ENCODE measurements at places on chromosomes 11 and 22.

GRCh38 chr11:117945047-117945810 lies 16.0 kb upstream of the TMPRSS13 start:
- DNase-seq, result no peak

DNA sequence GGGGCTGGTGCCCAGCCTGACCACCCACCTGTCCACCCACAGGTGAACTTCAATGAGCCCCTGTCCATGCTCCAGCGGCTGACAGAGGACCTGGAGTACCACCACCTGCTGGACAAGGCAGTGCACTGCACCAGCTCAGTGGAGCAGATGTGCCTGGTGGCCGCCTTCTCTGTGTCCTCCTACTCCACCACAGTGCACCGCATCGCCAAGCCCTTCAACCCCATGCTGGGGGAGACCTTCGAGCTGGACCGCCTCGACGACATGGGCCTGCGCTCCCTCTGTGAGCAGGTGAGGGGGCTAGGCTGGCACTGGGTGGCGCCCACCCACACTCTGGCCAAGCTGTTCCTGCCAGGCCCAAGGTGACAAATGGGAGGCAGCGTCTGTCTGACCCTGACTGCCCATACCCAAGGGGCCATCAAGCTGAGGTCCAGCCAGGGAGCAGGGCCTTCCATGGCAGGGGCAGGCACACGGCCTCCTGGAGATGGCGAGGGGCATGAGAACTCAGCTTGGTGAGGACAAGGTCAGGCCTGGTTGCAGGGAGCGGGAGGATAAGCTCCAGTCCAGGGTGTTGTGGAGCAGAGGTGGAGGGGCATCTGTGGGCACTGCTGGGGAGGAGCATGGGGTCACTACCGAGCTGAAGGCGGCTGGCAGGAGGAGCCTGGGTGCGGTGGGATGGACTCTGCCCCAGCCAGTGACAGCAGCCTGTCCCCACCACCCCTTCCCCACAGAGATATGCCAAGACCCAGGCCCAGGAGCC lies 77.7 kb downstream of the MORC2 start:
- peak; percentile 3 for DNase-seq

DNA sequence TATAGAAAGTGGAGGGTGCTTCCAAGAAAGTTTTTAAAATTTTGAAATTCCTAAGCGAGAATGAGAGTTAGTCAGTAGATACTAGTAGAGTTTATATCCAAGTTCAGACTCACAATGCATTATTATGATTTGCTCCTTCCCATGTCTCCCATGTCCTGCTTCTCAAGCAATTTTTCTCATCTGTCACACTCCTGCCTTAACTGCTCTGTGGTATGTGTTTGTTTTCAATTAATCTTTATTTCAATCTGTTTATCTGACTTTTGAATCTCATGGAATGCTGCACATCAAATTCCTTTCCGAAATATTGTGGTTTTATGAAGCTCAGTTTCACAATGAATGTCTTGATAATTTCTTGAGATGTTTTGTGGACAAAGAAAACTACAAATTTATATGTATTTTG lies 18.1 kb downstream of the THY1 start:
- no peak for DNase-seq

- DNase-seq, result no peak
Observed at GRCh38 chr11:60339356-60339755, 12.3 kb downstream of the MS4A6E start.

DNA sequence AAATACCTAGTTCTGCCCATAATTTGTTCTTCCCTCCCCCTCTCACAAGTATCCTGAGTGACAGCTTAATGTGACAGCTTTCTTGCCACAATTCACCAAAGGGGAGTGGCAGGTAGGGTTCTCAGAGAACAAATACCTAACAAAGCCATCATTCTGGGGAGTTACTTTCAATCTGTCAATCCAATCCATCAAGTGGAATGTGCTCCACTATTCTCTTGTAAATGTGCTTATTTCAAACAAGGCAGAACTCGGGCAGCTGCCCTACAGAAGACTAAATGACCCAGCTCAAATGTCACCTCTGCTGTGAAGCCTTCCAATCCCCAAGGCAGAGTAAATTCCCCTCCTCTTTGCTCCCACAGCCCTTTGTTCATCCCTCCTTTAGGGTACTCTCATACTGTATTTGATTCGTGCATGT lies 27.8 kb downstream of the LGR4 start:
- DNase-seq, result no peak

DNA sequence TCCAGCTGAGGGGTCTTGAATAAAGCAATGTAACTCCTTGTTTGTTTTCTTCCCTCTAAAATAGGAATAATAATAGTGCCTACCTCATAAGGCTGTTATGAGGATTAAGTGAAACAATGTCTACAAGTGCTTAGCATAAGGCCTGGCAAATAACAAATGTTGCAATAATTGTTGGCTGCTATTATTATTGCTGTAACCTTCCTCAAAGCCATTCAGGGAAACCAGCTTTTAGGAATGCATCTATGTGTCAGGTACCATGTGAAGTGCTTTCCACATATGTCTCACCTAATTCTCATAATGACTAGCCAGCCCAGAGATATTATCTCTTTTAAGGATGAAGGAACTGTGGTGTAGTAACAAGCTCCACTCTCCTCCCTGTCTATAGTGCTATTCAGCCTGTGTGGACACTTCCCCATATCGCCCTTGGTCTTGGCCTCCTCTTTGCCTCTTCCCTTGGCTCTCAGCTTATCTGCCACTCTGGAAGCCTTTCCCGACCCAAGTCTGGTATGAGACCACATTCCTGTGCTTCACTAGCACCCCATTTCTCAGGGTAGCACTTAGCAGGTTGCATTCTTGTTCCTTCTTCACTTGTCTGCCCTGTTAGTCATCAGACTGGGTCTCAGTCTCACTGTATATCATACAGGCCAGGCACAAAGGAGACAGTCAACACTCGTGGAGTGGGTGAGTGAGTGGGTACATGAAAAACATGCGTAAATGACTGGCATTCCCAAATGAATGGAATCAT lies 23.8 kb downstream of the CSNK2A3 start:
- no peak for DNase-seq

DNA sequence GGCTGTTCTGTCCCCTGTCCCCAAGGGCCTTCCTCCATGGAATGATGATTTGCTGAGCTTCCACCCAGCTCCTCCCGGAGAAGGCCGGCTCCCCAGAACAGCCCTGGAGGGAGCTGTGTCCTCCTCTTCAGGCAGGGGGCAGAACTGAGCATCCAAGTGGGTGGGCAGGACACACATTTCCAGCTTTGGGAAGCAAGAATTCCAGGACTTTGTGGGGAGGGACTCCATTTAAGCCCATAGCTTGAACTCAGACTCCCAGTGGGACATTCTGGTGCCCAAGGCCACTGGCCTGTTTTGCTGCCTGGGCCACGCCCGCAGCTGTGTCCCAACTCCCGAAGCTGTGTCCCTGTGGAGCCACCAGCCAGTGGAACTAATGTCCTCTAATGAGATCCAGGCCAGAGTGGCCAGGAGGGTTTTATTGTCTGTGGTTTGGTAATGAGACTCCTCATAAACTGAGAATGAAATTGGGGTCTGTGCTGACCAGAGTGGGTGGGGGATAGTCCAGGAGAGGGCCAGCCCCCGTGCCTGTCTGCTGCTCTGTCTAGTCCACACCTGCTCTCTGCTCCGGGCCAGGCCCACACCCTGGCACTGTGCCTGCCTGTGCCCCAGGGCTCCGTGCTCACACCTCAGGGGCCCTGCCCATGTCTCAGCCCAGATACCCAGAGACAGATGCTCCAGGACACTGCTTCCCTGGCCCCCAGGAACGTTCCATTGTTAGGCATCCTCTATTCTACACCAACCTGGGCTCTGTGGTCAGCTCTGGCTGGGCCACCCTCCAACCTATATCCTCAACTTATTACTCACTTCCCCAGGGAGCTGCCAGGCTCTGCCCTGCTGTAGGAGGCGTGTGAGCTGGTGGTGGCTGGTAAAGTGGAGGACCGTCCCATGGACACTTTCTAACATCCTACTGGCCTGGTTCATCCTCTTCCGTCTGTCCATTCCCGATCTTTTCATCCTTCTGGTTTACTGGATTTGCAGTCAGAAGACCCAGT lies 7.6 kb downstream of the NECTIN1 start:
- no peak for DNase-seq

DNA sequence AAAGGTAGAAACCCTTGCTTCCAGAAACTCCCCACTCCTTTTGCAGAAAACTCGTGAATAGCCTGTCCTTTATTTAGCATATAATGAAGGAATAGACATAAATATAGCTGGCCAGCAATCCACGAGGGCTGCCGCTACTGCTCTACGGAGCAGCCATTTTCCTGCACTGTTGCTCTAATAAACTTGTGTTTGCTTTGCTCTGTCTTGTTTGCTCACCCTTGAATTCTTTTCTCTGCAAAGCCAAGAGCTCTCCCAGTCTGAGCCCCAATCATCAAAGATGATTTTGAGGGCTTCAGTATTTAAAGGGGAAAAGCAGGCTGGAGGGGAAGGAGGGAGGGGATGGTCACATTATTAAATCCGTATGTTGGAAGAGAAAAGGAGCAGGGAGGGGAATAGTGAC lies 16.6 kb upstream of the CHKA start:
- no peak for DNase-seq

DNA sequence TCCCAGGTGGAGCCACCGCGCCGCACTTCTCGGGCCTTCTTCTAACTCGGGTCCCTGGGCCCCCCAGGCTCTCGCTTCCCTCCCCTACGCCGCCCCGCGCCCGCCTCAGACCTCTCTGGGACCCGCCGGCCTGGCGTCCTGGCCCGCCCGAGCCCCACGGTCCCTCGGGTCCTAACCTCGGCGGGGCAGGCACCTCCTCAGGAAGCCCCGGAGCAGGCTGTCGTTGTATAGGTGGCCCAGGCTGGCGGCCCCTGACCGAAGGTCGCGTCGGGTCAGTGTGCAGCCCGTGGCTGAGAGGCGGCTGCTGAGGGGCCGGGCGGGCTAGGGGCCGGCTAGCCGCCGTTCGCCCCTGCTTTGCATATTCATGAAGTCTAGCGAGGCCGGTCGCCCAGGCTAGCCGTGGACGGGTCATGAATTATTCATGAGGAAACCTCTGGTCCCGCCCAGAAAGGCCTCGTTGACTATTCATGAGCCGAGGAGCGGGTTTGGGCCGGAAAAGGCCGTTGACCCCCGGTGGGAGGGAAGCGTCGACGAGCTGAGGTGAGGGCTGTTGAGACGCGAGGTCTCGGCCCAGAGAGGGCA lies at the start of gene HORMAD2:
TSS of gene HORMAD2 (plus strand) at position 513 of the 582 bp plus-strand sequence. CDS start 13,489 bp downstream, outside the sequence.
- DNase-seq, result no peak

DNA sequence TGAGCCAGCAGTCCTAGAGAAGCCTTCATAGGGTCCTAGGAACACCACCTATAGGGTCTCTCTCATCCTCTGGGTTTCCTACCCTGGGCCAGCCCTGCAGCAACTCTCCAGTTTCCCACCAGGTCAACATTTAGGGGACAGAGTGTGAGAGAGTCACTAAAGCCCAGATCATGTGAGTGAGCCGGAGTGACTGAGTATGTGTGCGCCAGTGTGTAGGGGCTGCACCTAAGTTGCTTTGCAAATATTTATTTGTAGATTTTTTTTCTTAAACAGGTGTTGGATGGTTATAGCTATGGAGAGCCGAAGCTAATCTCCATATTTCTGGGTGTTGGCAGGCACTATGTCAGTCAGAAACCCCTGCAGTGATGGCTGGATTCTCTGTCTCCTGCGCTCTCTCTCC lies 232.5 kb upstream of the NCAM1 start:
- no peak for DNase-seq

GRCh38 chr11:12269104-12269441 lies 108.3 kb upstream of the PARVA start:
- peak; percentile 37 for DNase-seq
